ENCODE measurements at places on chromosomes 5 and 9.

GRCh38 chr5:167634432-167634831, 657.0 kb upstream of the WWC1 start:
- DNase-seq: no peak

DNA sequence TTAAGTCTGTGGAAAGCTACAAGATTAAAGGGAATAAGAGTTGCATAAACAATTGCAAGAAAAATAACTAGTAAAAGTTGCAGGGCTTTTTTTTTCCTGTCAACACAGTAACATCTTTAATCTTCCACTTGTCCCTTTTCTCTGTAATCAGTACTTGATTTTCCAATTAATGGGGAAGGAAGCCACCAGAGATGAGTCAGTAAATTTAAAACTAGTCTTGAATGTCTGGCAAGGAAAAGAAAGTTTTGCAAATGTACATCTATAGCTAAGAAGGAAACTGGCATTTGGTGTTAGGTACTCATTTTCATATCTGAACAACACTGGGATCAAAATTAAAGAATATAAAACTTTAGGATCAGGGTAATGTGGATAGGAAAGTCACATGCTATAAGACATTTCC, 17.1 kb downstream of the DAP start:
- DNase-seq: no peak

DNA sequence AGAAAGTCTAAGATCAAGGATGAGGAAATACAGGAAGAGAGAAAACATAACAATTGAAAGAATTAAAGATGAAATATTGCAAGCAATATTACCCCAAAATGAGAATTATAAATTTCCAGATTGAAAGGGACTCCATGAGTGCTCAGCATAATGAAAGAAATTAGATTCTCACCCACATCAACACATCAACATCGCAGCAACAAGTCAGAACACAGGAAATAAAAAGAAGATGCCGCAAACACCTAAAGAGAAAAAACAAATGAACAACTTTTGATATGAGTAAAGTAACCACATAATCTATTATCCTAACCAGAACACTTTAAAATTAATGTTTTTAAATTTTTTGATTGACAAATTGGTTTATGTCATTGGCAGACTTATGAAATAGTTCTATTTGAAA, 318.3 kb upstream of the PTGER4 start:
- no peak for DNase-seq

DNA sequence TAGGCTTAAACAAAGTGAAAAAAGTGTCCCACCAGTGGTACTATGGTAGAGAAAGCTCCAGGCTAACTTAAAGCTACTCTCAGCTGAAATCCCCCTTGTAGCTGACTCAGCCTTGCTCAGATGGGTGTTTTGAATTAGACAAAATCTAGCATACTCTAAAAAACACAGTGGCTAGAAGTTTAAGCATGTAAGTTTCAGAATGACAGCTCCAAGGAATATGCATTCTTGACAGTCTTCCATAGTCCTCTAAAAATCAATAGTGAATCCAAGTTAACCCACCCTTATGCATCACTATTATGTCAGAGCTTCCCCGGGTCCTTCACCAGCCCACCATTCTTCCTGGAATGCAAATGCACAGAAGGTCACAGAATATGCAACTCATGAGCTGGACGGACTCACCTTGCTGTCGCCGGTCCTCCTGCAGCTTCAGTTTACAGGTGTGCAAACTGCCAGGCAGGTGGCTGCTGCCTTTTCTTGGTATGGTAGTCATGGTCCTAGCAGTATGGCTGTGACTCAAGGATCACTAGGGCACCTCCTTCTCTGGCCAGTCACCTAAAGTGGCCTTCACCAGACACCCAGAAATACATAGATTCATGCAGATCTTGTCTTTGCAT, 668 bp downstream of the RANBP3L start:
- no peak for DNase-seq

DNA sequence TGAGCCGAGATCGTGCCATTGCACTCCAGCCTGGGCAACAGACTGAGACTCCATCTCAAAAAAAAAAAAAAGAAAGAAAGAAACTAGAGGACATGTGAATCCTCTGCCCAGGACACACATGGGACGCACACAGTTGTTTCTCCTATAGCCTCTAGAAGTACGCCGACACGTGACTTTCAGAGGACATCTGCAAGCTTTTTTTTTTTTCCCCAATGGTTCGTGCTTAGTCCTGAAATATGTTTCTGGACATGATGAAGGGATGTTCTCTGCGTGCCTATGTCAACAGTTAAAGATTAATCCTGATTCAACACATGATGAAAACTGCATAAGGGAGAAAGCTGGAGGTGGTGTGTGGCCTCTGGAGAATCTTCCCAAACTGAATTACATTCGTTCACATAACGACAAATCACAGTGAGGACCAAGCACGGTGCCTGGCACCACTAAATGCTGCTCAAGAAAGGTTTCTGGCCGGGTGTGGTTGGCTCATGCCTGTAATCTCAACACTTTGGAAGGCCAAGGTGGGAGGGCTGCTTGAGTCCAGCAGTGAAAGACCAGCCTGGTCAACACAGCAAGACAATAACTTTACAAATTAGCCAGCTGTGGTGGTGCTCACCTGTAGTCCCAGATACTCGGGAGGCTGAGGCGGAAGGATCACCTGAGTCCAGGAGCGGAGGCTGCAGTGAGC, 9.8 kb downstream of the COL23A1 start:
- no peak for DNase-seq

DNA sequence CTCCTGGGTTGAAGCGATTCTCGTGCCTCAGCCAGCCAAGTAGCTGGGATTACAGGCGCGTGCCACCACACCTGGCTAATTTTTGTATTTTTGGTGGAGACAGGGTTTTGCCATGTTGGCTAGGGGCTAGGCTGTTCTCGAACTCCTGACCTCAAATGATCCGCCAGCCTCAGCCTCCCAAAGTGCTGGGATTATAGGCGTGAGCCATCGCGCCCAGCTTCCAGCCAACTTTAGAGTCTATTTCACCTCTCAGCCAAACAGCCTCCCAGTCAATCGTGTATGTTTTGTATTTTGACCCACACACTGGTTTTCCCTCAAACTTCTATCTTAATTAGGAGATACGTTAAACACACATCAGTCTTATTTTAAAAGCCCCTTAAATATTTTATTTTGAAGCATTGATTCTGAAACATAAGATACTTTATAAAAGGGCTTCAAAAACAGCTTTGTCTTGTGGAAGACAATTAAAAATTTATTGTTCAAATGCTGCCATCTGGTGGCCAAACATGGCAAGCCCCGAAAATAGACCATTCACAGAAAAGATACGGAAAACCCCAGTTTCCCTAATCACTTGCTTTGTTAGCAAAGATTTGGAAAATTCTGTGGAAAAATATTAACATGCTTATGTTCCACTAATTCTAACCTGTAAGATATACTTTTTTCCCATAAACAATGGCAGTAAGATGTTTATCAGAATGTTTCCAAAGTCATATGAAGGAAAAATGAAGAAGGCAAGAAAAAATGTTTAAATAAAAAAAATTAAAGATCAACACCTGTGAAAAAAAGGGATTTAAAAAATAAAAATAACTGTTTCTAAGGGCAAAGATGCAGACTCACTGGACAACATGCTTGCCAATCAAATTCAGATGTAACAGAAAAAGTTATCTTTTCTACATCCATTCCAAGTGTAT, 33.1 kb downstream of the APTX start:
- no peak for DNase-seq

DNA sequence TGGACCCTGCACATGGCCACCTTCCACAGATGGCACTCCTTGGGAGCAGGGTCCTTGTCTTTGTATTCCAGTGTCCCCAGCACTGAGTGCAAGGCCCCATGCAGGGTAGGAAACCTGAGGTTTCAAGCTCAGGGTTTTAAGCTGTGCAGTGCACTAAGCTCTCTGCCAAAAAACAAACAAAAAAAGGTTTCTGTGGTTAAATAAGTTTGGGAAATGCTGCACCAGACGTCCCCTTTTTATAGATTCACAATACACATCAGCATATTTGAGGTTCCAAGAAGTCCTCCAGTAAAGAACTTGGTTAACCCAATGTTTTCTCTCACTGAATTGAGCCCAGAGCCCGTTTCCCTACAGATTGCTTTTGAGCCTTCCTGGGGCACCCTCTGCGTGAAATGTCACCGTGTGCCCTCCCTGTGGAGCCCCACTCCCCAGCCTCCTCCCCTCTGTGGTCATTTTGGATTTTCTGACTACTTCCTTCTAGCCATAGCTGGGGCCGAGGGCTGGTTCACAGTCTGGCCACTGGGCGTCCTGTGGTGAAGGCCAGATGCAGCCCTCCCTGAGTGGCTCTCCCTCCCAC, 17.1 kb downstream of the DELE1 start:
- DNase-seq: no peak

- no peak for DNase-seq
These were observed 12.1 kb downstream of the PRRC2B start for GRCh38 chr9:131405858-131406537.

DNA sequence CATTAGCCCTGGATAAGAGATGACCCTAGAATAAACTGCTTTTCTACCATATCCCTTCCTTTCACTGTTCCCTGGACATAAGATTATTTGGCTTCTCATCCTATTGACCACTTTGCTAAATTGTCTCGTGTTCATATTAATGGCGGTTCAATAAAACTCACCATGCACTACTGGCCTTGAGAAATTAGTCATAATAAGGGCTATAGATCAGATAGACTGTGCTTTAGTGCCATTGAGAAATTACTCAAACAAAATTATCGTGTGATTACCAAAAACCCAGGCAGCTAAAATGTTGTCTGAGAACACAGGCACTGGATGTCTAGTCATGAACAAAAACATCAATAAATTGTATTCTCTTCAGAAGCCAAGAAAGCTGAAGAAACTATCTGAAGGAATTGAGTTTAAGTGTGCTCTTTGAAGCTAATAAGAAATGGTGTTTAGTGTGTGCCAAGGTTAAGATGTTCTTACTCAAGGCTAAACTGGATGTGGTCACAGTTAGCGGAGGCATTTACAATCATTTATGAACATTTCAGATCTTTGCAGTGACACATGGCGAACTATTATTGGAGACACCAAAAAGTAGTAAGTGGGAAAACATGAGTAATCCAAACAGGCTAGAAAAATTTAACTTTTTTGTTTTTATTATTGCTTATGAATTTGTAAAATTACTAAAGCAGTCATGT, 460.4 kb upstream of the RORB start:
- DNase-seq: no peak
